ENCODE measurements at places on chromosomes 6 and 20.
A peak's percentile ranks its signal among the peaks of the same experiment; 100 is the strongest.

GRCh38 chr6:14711056-14711703, 534.7 kb upstream of the JARID2 start:
- peak; percentile 53 for DNase-seq

DNA sequence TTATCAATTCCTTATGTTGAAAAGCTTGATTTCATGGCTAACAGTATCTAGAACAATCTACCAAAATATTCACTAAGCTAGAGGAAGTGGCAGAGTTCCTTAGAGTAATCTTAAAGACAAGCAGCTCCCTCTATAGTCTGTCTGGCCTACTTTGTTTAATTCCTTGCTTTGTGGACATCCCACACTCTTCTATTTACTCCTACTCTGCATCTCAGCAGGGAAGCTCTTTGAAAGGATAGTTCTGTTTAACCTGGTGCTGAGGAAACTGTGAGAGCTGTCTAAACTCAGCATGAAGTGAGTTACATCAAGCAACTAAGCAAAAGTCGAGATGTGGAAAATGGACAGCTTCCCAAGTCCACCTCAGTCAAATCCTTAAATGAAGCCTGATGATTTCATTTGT, 4.3 kb downstream of the REV3L start:
- DNase-seq, result peak; percentile 57

DNA sequence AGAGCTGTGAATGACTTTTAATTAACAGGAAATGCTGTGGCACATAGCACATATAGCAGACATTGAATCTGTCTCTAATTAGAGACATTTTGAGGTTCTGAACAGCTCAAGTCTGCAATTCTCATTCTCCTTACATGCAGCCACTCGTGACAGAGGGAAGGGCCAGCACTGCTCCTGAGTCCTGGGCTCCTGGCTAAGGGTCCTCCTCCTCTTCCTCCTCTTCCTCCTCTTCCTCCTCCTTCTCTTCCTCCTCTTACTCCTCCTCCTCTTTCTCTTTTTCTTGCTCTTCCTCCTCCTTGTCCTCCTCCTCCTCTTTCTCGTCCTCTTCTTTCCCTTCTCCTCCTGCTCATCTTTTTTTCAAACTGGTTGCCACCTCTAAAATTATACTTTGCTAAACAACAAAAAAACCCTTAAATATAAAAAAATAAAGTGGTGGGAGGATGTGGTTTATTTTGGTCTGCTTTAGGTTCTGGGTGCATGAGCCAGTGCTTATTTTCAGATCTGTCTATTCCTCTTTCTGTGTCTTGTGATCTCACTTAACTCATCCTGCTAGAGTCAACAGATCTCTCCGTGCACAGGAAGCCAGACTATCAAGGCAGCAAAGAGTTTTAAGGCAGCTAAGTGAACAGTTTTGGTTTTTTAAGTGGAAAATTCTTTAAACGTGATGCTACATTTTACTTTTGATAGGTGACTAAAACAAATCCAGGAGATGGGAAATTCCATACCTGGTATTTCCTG, 159.3 kb downstream of the CD83 start:
- peak; percentile 45 for DNase-seq

GRCh38 chr6:95569560-95569959, 7.8 kb upstream of the MANEA start:
- DNase-seq, result no peak

DNA sequence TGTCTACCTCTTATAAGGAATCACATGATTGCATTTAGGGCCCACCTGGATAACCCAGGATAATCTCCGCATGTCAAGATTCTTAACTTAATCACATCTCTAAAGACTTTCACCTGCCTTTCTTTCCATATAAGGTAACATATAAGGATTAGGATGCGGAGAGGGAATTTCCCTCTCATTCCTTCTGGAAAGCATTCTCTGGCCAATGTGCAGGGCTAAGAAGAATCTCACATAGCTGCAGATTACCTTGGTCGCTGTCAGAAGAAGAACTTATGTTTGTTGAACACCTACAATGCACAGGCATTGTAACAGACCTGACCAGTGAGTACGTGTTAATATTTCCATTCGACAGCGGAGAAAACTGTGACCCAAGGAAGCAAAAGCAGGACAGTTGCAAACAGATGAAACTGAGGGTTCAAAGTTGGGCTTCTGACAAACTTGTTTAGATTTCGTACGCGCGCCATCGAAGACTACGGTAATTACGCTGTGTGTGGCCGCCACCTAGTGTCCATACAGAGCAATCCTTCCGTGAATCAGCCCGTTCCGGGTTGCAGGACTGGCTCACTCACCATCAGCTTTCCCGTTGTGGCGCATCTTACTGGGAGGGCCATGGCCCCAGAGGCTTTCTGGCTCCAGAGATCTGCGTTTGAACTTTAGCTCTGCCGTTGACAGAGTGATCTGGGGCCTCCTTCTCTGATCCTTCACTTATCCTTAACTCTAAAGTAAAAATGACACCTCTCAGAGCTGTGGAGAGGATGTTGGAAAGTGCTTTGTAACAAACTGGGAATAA, 9.5 kb downstream of the C20orf202 start:
- DNase-seq, result peak; percentile 67
